Effector memory CD4-positive, alpha-beta T cell (primary cell): ENCODE measurements at places on chromosomes 2 and 18.

DNA sequence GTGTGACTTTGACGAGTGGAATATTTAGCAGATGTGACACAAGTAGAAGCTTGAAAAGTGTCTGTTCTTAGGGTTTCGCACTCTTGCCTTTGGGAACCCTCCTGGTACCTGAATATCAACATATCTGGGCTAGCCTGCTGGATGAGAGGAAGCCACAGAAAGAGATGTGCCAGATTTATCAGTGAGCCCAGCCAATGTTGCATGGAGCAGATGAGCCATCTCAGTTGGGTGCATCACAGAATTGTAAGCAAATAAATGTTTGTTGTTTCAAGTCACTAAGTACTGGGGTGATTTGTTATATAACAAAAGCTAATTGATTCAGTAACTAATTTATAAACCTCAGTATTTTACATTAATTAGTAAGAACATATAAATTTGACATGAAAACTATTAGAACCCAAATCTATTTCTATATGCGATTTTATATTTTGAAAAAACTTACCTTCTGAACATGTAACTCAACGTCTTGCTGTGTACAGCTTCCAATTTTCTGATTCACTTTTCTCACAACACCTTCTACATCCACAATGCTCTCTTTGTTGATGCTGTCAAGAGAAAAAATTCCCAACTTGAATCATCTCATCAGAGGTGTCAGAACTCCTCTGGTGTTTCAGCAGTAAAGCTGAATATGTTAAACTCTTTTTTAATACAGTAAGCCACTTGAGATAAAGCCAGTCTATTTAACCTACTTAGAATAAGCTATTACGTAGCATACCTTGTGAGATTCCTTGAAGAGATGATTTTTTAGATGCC, 42.3 kb downstream of the DARS1 start:
- DNase-seq, result no peak

GRCh38 chr2:195575879-195576401, 81.1 kb upstream of the SLC39A10 start:
- DNase-seq, result no peak

DNA sequence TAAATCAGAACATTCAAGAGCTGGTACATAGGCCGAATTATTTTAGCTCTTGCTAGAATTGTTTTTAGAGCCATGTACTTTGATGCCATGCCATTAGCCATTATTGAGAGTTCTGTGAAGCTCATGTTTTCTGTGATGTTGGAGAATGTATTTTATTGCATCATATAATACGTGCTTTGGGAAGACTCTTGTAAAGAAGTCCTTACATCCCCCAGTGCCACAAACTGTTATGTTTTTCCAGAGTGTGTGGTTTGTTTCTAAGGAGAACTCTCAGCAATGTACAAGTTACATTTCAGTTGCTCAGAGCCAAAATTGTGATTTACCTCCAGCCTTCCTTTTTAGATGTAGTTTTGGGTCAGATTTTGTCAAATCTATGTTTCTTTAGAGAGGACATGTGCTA, 148.6 kb downstream of the HAUS1 start:
- no peak for DNase-seq

- DNase-seq, result no peak
These were observed 58.6 kb upstream of the ALPP start for GRCh38 chr2:232319803-232320442.

GRCh38 chr2:46684661-46685060, 205.3 kb downstream of the TMEM247 start:
- no peak for DNase-seq

DNA sequence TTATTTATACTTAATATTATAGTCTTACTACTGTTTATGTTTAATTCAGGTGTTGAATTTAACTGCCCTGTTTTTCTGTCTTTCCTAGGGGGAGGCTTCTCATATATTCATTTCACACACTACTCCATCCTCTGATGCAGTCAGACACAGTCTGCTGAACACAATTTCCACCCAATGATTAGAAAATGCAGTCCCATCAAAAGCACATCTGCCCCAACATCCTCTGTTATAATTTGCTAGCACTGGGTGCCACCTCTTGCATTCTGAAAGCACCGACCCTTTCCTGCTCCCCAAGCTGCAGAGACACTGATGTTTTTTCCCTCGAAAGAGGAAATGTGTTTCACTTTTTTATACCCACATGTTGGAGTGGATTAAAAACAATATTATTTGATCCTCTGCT, 474.7 kb downstream of the PID1 start:
- no peak for DNase-seq

DNA sequence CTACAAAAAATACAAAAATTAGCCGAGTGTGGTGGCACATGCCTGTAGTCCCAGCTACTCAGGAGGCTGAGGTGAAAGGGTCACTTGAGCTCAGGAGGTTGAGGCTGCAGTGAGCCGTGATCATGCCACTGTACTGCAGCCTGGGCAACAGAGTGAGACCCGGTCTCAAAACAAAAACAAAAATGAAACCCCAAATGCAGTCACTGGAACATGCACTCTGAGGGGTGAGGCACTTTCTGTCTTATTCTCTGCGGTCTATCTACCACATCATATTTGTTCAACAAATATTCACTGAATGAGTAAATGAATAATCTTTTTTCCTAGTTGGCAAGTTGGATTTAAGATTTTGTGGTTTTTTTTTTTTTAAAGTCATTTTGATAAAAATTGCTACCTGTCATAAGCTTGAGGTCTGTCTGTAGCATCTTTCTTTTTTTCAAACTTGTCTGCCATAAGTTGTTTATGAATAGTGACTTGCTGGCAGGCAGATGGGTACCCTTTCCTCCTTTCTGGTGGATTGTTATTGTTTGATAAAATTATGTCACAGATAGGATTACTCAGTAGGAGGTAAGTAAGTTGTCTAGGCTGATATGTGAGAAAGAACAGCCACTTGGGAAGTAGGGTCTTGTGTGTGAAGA, 11.8 kb downstream of the CHRNA1 start:
- no peak for DNase-seq

DNA sequence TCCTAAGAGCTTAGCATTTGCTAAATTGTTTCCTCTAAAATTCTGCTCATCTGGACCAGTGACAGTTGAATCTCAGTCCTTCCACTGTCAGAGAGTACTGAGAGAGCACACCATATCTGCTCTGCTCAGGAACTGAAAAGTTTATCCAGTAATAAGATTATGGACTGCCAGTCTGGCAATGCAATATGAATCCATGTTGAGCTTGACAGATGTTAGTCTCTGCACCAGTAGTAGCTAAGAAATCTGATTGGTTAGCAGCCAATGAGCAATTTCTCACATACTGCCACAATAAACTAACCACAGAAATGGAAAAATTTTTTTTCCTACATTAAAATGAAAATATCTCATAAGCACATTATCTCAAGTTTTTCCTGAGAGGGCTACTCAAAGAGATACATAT, 2.3 kb downstream of the PRKD3 start:
- no peak for DNase-seq

- no peak for DNase-seq
These were observed 57.6 kb downstream of the MTCL1 start for GRCh38 chr18:8762968-8763367.

- DNase-seq, result no peak
These were observed 421 bp upstream of the CNTNAP5 start for GRCh38 chr2:124024561-124025170.

DNA sequence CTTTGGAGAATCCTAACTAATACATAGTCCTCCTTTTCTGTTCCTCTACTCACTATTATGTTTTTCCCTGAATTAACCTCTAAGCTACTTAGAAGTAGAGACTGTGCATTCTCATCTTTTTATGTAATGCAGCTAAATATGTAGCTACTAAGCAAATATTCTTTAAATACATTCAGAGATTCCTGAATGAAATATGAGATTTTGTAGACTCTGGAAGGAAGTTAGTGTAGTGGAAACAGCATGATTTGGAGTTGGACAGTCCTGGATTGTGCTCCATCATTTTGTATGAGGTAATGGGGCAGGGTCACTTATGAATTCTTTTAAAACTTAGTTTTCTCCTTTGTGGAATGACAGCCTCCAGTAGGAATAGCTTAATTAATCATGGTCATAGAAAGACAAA, 24.7 kb upstream of the NT5C1B start:
- no peak for DNase-seq

GRCh38 chr2:228916416-228917090, 354.5 kb downstream of the PID1 start:
- DNase-seq, result no peak

- no peak for DNase-seq
These were observed 124.9 kb downstream of the FSHR start for GRCh38 chr2:49029406-49029805.

DNA sequence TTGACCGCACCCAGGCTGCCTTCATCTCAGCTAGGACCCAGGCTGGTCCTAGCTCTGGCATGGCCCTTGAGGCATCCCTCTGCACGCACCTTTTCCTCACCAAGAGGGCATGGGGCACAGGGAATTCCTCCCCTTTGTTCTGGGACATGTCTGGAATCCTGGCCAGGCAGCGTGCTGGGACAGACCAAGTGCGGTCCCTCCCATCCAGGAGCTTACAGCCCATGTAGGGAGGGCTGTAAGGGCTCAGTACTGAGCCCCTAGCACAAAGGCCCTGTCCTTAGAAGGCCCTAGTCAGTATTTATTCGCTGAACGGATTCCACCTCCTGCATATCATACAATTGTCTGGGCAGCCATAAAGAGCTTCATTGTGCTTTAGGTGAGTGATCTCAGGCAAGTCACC, 3.0 kb downstream of the TMEM37 start:
- DNase-seq, result no peak

DNA sequence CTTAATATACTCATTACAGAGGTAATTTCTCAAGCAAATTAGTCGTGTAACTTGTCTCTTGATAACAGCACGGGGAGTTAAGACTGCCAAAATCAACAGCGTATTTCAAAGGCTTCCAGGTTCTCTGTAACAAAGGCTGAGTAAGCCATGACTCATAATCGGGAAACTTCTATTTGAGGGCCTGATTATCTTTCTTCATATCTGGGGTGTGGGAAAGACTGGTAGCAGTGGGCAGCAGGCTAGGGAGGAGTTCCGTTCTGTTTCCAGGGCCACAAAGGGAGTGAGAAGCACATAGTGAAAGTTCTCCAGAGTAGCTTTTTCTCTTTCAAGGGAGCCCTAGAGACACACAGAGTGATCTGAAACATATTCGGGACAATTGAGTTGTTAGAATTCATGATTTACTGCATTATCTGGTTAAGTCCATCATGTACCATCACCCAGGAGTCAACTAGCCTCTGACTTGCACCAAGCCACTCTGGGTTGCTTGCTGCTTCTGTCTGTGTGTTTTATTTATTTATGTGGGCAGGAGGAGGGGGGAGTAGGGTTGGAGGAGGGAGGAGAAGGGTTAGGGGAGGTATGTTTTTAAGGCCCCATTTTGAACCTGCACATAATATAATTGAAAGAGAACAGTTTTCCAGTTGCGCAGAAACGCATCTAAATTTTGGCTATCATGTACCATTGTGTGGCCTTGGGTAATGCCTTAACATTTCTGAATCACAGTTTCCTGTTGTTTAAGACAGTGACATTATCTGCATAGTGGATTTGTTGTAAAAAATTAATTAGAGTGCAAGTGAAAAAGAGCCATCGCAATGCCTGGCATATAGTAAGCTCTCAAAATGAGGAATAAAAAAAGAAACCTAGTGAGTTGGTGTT, 80.5 kb upstream of the ITPRID2 start:
- DNase-seq, result no peak

GRCh38 chr2:120613742-120614571, 121.7 kb upstream of the GLI2 start:
- DNase-seq, result no peak

DNA sequence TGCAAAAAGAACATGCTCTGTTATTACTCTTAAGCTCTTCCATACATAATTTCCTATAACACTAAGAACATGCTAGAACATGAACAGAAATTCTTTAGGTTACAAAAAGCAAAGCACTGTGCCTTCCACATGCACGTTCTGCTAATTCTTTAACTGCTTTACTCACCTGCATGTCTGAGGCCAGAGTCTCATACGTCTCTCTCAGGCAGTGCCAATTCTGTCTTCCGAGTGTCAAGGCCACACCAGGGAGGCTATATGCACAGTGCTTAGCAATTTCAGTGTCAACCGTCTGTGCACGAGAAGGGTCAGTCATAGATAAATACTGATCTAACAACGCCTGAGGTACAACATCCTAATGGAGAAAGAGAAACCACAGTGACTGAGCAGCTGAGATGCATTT, 55.1 kb downstream of the PPP4R1 start:
- no peak for DNase-seq

- no peak for DNase-seq
These were observed 65.4 kb downstream of the IKZF2 start for GRCh38 chr2:213086050-213086449.

DNA sequence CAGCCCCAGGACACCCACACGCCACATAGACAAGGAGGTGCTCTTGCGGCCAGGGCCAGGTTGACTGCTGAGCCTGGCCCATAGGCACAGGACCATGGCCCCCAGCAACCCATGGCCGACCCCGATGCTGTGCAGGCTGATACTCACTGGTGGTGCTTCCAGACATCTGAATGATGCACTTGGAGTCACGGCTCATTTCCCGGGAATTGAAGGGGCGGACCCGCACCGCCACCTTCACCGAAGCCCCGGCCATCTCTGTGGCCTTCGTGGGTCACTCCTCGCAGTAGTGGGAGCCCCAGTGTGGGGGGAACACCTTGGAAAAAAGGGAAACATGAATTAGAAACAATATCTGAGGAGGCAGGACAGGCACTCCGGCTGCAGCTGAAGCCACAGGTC, 22.5 kb downstream of the KIF1A start:
- DNase-seq, result no peak

GRCh38 chr2:207244971-207245925, 79.5 kb upstream of the KLF7 start:
- DNase-seq, result no peak

DNA sequence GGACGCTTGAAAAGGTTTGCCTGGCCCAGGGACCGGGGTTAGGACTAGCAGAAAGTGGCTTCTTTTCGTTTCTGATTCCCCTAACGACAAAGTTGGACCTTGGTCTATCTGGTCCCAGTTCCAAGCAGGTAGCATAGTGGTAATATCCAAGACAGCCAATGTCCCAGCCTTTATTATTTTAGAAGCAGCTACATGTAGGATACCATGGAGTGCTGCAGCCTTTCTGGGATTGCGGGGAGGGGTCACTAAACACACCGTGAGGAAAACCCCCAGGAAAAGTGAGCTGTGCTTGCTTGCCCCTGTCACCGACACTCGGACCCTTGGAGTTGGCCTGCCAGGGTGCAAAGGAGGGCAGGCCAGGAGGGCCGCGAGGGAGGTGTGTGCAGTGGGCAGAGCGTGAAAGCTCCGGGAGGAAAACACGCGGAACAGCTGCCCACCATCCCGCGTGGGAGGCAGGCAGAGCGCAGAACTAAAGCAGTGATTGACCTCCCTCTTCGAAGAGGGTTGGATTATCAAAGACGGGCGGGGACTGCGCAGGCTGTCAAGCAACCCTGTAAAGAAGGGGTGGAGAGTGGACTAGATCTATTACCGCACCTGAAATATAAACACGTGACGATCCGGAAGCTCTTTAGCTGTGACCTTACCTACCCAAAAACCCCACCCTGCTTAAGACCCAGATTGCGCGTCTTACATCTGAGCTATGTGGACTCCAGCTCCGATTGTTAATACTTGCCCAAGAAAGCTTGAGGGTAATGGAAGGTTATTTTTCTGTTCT, 624 bp upstream of the MAP4K3 start:
- DNase-seq, result no peak

GRCh38 chr18:63986885-63987284, 17.0 kb downstream of the SERPINB8 start:
- no peak for DNase-seq
